ENCODE measurements at places on chromosomes 6 and 20.

DNA sequence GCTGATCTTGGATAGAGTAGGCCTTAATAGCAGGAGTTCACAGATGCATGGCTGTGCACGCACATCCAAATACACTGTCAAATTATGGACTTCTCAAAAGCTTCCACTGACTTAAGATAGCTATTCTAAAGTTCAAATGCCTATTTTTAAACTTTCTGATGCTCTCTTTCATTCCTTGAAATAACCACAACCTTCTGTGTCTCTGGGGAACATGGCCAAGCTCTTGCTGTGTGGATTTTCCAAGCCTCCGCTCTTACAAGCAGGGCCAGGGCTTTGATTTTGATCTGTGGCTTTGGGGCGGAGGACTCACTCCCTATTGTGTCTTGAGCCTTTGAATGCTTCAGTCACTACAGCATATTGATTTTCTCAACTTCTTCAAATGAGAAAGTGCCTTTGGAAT, 35.7 kb upstream of the SNRPB2 start:
- DNase-seq: no peak

DNA sequence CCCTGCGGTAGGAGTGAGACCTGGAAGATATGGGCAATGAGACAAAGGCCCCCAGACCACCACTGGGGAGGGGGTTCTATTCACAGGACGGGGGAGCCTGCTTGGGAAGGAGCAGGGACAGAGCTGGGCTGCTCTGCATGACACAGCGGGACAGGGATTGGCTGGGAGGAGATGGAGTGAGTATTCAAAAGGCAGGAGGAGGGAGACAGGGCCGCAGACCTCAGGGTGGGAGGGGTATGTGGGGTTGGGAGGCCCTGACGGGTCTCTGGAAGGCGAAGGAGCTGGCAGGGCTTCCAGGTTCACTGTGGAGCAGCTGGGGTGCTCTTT, 60.8 kb upstream of the RPS6KA2 start:
- no peak for DNase-seq

GRCh38 chr6:92822222-92822621, 597.1 kb downstream of the EPHA7 start:
- no peak for DNase-seq

GRCh38 chr20:46364670-46365486, 41.5 kb downstream of the ELMO2 start:
- no peak for DNase-seq

DNA sequence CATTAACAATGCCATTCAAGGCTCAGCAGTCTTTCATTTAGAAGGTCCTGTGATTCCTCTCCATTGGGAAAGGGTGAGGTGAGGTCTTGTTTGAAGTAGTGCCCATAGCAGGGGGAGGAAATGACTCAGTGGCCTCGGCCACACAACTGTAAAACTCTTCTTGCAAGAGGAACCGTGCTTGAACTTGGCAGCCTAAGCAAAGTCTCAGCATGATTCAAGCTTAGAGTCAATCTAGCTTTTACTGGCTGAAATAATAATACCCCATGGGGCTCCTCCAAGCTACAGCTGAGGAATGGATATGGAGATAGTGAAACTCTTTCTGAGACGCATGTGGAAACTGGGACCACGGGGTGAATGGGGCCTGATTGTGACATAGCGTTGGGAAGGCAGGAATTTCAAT, 428.2 kb downstream of the BMP2 start:
- no peak for DNase-seq

DNA sequence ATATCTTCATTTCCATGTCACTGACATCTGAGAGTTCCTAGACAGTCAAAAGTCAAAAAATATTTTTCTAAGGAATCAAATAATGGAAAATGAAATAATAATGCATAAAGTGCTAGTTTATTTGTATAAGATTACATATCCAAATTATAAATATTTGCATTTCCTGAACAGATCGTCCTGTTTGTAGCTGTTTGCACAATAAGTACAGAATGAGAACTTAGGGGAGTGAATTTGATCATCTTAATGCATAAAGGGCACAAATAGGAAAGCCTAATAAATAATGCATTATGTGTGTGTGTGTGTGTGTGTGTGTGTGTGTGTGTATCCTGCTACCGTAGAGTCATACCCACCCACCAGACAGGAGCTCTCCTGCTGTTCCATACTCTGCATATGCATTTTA, 521.0 kb upstream of the EPHA7 start:
- DNase-seq: no peak

DNA sequence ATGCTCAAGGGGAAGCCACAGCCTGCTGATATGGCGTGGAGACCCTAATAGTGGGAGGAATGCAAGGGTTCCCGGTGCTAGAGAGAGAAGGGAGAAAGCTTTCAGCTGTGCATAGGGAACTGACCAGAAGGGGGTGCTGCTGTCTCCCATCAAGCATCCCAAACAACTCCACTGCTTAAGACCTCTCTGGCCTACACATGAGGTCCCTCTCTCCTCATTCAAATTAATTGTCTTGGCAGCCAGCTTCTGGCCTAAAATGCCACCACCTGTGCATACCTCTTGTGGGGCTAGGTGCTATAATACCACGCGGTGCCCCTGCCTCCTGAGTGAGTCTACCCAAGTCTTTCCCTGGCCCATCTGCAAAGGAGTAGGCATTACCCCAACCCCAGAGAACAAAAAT, 14.5 kb downstream of the ADISSP start:
- DNase-seq: peak; percentile 51

- no peak for DNase-seq
Measured at GRCh38 chr6:90315354-90315950, 18.8 kb upstream of the BACH2 start.

DNA sequence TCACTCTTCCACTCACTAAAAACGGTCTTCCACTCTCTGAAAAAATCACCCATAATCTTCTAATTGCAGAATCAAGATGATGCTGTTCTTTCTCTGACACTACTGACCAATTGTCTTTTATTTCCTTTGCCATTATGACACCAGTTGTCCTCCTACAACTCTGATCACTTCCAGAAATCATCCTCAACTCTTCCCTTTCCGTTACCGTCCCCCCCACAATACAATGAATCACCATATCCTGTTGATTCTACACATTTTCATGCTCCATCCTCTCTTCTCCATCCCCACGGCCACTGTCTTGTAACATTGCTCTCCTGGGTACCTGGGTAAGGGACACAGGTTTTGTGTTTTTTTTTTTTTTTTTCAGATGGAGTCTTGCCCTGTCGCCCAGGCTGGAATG, 2.5 kb upstream of the PPP2R5D start:
- DNase-seq: no peak

DNA sequence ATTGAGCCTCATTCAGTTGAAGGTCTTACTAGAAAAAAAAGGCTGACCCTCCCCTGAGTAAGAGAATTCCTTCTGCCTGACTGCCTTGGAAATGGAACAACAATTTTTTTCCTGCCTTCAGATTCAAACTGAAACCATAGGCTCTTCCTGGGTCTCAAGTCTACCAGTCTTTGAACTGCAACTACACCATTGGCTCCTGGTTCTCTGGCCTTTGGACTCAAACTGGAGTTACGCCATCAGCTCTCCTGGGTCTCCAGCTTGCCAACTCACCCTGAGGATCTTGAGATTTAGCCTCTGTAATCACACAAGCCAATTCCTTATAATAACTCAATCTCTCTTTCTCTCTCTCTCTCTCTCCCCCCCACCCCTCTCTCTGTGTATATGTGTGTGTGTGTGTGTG, 36.0 kb upstream of the SNX9 start:
- no peak for DNase-seq

GRCh38 chr6:39353698-39354315, 31.3 kb upstream of the KCNK16 start:
- DNase-seq: no peak

- DNase-seq: no peak
Measured at GRCh38 chr6:19838442-19839236, 1.5 kb downstream of the ID4 start.

- no peak for DNase-seq
Measured at GRCh38 chr6:146194434-146194833, 165.6 kb downstream of the GRM1 start.

DNA sequence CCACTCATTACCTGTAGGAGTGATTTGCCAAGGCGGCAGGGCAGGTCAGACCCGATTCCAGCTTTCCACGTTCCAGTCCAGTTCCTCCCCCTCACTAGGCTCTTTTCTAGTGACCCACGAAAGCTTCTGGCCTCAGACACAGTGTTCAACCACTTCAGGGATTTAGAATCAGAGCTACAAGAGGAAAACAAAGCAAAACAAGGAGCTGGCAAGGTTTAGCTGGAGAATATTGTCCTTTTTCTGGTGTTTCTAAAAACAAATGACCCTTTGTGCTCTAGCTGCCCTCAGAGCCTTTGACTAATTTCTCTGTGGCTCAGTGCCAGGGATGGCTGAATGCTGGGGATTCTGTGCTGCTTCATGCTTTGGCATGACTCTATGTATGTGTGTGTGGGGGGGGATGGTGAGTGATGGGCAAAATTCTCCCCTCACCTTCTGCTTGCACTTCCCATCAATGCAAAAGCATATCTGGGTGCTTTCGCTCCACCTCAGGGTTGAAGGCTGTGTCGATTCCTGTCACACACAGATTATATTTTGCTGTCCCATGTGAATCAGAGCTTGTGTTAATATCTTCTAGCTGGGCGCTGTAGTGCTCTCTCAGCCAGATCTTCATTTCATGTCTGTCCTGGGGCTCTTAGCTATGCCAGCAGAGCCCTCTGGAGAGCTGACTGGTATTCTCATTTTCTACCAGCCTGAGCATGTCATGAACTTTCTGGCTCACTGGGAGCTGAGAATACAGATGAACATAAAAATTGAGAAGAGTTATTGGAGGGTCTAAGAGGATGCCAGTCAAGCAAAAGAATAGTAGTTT, 19.3 kb upstream of the NEDD9 start:
- no peak for DNase-seq

GRCh38 chr6:118940770-118941169, 5.8 kb upstream of the MCM9 start:
- no peak for DNase-seq

DNA sequence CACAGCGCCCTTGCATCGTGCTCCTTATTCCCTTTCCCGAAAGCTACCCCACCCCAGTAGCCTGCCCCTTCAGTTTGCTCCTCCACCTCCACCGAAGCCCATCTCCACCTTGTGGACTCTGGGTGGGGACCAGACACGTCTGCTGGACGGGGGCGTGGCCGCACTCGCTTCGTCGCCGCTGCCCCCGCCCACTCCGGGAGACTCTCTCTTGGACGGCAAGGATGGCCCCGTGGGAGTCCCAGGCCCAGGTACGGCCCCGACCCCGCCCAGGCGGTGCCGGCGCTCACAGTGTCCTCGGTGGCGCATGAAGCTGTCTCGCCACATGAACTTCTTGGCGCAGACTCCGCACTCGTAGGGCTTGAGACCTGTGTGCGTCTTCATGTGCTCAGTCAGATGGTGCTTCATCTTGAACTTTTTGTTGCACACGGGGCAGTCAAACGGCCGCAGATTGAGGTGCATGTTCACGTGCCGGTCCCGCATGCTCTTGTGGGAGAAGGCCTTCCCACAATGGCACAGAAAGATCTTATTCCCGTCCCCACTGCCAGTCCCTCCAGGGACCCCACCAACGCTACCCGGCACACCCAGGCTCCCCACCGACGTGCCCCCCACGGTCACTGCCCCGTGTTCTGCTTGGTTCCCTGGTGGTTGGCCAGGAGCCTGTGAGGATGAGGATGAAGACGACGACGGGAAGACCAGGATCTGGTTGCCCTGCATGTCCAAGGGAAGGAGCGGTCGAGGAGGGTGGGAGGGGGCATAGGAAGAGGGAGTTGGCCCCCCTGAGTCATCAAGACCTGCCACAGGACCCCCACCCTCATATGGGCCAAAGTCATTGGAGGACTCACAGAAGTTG, 1.3 kb upstream of the TAPBP start:
- DNase-seq: peak; percentile 50

- DNase-seq: no peak
Measured at GRCh38 chr6:119162134-119162775, 83.8 kb upstream of the FAM184A start.

DNA sequence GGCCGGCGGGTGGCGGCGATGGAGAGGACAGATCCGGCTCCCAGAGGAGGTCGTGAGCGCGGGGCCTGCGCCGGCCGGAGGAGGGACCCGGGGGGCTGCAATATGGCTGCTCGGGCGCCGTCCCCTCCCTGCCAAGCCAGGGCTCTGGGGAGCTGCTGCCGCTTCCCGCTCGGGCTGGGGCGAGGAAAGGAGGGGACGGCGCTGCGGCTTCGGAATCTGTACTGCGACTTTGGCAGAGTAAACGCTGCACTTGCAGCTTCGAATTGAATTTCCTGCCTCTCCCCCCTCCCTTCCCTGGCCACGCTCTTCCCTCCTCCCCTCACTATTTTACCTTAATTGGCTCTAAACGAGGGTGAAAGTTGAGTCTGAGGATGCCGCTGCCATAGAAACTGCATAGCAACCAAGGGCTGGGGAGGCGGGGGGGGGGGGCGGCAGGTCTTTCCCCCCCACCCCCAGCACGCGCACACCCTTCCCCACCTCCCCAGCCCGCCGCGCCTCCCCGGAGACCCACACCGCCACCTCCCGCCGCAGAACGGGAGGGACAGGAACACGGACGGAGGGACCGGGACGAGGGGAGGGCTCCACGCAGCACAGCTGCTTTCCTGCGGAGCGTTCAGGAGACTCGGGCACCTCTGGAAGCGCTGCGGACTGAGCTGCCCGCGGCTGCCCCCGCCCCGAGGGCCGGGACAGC, 93.9 kb downstream of the RNASET2 start:
- DNase-seq: no peak

DNA sequence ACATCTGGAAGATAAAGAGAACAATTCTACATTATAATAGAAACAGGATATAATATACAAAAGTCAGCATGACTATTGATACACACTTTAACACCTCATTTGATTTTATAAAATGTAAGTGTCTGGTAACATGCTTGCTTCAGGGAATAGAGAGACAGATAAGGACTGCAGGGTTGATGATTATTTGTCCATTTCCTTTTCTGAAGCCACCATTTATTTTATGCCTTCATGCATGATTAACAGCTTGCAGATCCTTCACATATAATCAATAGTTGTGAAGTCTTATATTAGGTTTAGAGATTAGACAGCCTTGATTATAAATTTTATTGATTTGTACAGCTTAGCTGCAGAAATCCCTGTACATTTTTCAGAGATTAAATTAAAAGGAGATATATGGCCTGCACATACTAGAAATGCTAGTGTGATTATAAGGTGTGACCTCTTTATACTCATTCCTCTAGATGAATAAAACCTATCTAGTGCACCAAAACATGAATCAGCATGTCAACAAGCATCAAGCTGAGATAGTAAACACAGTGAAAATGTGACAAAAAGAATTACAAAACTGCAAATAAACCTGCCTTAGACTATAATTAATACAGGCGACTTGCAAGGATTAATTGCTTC, 198.8 kb upstream of the THEMIS start:
- no peak for DNase-seq

DNA sequence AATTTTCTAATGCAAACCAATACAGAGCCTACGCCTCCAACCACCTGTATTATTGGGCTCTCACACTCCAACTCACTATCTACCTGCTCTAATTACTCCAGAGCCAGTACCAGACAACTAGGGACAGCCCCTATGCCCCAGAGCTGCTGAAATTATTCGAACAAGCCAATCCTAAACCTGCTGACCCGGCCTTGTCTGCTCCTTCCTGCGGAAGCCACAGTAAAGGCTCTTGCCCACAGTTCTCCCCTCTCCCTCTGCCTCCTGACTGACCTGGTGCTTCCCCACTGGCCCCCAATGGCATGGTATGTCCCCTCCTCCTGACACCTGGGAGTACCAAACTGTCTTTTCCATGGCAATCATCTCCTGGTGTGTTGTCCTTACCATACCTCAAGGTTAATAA, 4.1 kb upstream of the TOX2 start:
- DNase-seq: no peak

All from SW 1271 (cell line).